Pancreas (tissue), 10 donors: ENCODE measurements at places on chromosomes 4 and X. TPM values are rescaled to one million over a fixed set of nuclear protein-coding genes. Genes with fewer than 3 reads are reported as not detected.

Gene MAML3
- 4.0 TPM for polyA plus RNA-seq

Gene GSX2
- polyA plus RNA-seq, result not detected

Gene NMU
- not detected for polyA plus RNA-seq

Gene GPM6B
- polyA plus RNA-seq, result 1.8 TPM

Gene PRKG2
- polyA plus RNA-seq, result 4.9 TPM

Gene FGD1
- polyA plus RNA-seq, result 3.0 TPM

Gene GAGE2A
- polyA plus RNA-seq, result not detected

Gene WFS1
- polyA plus RNA-seq, result 28.7 TPM

Gene EXOC1L
- not detected for polyA plus RNA-seq

Gene CPE
- polyA plus RNA-seq, result 547 TPM

Gene NLGN4X
- 0.49 TPM for polyA plus RNA-seq

Gene NPY2R
- not detected for polyA plus RNA-seq

Gene PASD1
- not detected for polyA plus RNA-seq

Gene UGT2B11
- polyA plus RNA-seq, result not detected

Gene KIAA1210
- not detected for polyA plus RNA-seq

Gene GABRG1
- polyA plus RNA-seq, result under 0.01 TPM

Gene LEF1
- 0.73 TPM for polyA plus RNA-seq

Gene ERVMER34-1
- polyA plus RNA-seq, result 0.15 TPM

Gene ABCG2
- polyA plus RNA-seq, result 0.68 TPM

Gene GAB3
- polyA plus RNA-seq, result 1.2 TPM

Gene WNK3
- polyA plus RNA-seq, result 0.15 TPM

Gene P2RY8
- polyA plus RNA-seq, result 0.38 TPM

Gene TMEM164
- polyA plus RNA-seq, result 11.1 TPM
